ENCODE measurements at places on chromosomes 7 and 10. TPM values are rescaled to one million over a fixed set of nuclear protein-coding genes. Genes with fewer than 3 reads are reported as not detected.

Gene H2BK1
- not detected for polyA plus RNA-seq

Gene ANKRD2
- polyA plus RNA-seq, result 10.0 TPM

Gene CPA4
- polyA plus RNA-seq, result not detected

Gene FEZF1
- polyA plus RNA-seq, result not detected

GRCh38 chr10:124122211-124122610, 28.8 kb upstream of the CHST15 start:
- DNase-seq, result no peak

- peak; percentile 96 for DNase-seq
These were observed 9.3 kb upstream of the CHCHD1 start for GRCh38 chr10:73772281-73773151.

- no peak for DNase-seq
These were observed 45.5 kb downstream of the CASTOR2 start for GRCh38 chr7:75010036-75010435.

DNA sequence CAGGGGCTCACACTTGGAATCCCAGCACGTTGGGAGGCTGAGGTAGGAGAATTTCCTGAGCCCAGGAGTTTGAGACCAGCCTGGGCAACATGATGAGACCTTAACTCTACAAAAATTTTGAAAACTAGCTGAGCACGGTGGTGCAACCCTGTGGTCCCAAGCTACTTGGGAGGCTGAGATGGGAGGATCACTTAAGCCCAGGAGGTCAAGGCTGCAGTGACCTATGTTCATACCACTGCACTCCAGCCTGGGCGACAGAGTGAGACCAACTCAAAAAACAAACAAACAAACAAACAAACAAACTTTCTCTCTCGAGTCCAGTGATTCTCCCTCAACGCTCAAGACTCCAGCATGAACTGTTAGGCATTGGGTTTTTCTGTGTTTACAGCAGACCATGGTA, 2.0 kb upstream of the TYSND1 start:
- DNase-seq, result no peak

- DNase-seq, result peak; percentile 55
These were observed 2.2 kb downstream of the CFAP46 start for GRCh38 chr10:132939957-132940790.

DNA sequence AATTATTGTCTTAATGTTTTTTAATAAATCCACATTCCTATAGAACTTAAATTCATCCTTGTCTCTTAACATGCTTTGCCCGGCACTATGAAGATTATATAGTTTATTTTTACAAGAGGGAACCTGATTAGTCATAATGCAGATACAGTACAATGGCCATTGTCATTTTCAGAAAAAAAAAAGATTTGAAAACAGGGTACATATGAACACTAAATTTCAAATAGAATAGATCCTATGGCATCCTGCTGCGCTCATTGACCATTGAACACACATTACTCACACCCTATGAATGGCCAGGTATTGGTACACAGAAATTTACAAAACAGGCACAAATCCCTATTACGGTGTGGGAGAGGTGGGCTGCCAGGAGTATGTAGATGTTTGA, 2.0 kb upstream of the KLF6 start:
- DNase-seq, result no peak

DNA sequence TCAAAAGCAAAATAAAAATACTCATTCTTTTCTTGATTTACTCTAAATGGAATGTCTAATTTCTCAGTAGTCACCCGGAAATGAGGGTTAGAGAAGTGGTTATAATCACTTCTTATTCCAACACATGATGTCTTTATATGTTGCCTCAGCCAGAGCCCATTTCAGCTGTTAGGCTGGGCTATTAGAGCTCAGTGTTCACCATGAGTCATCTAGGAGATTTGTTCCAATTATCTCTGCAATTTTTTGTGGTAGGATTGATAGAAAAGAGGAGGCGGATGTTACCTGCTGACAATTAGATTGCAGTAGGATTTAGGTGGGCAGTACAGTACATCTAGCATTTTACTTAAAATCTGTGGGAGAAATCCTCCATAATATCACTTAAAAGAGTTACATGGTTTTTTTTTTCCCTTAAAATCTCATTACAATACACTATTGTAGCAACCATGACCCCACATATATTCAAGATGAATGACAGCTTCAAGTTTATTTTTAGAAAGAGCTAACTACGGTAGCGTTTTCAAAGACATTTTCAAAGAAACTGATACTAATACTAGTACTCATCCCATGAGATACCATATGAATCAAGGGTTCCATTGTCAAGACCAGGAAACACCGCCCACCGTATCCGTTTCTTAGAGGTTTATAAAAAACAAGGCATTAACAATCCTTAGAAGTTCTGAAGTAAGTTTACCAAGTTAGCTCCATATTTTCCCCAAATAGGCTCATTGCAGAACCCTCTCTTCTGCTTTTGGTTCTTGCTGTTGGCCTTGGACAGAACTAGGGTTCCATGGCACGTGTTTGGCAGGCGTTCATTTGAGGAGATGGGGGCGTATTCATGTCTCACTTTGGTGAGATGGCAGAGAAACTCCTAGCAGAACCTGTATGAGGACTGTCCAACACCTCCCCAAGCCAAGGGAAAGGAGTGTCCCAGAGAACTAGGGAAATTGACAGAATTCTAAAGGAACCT, 10.4 kb downstream of the CPA2 start:
- no peak for DNase-seq

DNA sequence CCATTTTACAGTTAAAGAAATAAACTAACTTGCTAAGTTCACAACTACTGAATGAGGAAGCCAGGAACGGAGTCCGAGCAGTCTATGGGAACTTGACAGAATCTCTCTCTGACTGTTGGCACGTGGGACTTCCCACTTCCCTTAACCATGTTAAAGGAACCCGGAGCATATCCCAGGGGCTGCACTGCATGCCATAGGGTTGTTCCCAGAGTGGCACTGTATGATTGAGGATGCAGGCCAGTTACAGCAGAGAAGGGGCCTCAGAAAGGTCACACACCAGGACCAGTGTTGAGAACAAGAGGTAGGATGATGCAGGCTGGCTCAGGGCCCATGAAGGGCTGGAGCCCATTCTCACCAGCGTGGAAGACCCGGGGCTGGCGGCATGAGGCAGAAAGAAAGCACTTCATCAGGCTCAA, 201.8 kb downstream of the NSUN6 start:
- DNase-seq, result no peak

DNA sequence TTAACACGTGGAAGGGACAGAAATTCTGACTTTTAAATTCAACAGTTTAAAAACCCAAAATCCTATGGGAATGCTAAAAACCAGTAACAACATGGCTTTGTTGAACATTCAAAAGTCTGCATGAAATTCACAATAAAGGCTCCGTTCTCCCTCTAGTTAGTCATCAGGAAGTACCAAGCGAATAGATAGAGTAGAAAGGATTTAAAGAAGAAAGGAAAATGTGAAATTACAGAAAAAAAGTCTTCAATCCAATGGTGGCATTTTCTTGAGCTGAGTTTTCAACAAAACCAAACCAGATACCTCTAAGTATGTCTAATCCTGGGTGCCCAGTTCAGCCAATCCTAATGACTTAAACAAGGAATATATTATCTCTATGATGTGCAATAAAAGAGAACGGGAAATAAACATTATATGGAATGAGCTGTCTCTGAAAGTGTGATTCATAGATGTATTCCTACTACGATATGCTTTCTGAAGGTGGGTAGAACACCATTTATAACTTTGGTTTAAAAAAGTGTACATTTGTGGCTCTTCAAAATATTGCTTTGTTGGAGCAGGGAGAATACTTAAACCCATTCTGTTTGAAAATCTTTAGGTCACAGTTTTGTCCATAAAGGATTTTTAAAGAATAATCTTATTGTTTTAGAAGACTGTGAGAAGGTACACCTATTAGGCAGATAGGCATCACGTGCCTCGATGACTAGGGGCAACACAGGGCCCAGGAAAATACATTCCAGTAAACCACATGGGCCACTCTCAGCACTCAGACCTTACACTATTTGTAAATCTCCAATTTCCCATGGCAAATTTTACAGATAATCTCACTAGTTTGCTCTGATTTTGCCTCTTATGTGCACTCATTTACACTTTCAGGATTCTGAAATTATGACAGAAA, 87.7 kb downstream of the CUBN start:
- no peak for DNase-seq

Data from kidney (tissue), 22 donors.